ENCODE measurements at places on chromosomes 5 and 9.

GRCh38 chr5:124599028-124599973, 147.1 kb downstream of the ZNF608 start:
- no peak for DNase-seq

DNA sequence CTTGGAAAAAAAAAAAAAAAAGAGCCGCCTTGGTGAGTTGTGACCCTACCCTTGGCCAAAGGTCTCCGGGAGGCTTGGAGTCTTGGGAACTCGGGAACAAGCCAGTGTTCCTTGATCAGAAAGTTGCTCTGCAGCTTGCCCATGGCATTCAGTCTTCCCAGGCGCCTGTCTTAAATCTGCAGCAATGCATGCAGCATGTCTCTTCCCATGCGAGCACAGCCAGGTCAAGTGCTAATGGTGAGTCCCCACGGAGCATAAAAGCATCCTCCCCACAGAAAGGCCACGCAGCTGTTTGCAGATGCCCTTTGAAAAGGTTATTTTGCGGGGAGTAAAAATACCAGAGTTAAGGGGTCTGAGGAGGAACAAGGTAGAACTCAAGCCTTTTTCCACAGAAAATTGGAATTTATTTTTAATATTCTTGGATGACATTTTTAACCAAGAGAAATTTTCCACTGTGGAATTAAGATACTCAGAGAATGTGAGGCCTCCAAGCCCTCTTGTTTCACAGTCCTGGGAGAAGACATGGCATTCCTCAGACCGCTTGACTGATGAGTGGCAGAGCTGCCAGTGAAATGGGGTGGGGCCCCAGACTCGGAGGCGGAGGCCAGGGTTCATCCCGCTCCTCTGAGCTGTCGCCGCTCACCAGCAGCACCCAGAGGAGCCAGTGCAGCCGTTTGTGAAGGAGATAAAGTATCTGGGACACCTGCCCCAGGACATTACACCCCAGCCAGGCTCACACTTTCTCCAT, 81.6 kb downstream of the CYFIP2 start:
- DNase-seq = no peak

- no peak for DNase-seq
Observed at GRCh38 chr9:9133526-9133925, 1333.9 kb upstream of the DMAC1 start.

DNA sequence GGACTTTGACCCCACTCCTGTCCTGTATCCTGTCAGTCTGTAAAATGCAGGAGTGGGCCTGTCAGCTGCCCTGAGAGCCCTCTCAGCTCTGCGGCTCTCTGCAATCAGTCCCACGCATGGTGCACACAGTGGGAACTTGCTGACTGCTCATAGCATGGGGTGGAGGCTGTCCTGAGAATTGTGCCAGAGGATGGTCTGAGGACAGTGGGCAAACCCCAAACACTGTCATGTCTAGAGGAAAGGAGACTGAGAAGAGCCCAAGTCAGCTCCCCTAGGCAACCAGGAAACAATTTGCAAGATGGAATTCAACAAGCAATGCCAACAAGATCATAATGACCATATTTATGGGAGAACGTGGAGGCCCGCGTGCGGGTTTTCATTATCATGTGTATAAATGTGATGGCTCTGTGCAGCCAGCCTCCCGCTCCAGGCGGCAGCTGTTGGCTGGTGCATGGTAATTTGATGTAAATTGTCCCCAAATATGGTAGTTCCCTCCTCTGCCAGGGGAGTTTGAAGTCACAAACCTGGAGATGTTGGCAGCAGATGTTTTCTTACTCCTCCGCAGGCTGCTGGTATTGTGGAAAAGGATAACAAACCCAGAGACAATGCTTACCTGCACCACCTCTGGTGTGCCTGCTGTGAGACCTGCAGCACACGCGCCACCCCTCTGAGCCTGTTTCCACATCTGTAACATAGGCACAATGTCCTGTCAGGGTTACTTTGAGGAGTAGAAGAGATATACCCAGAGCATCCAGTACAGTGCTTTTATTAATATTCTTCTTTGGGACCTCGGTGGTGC, 39.8 kb upstream of the ALDH1B1 start:
- no peak for DNase-seq

DNA sequence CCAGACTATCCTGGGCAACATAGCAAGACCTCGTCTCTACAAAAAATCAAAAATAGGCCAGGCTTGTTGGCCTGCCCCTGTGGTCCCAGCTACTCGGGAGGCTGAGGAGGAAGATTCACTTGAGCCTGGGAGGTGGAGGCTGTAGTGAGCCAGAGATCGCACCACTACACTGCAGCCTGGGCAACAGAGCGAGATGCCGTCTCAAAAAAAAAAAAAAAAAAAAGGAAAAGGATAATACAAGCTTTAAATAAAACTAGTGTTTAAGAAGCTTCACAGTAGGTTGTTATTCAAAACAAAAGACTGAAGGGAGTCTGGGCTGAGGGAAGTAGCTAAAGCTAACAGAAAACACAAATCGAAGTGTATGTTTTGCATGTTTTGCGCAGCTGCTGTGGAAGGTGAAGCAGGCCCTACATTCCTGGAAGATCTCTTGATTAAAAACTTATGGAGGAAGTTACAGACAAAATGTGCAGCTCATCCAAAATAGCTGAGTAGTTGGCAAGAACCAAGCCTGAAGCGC, 581 bp upstream of the C9orf40 start:
- no peak for DNase-seq

DNA sequence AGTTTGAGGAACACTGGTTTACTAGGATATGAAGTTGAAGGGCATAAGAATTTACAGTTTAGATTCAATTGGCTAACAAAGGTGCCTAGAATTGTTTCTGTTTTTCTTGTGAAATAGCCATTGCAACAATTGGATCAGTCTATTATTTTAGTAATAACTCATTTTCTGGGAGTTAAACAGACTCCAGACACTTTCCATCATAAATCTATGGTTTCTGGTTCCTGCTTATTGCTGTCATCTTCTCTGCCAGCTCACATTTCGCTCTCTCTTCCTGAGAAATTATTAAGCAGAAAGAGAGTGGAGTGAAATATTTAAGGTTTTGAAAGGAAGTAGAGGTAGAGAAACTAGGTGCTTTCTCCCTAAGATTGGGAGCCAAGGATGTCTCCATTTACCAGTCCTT, 165.1 kb upstream of the PRR16 start:
- DNase-seq = no peak

DNA sequence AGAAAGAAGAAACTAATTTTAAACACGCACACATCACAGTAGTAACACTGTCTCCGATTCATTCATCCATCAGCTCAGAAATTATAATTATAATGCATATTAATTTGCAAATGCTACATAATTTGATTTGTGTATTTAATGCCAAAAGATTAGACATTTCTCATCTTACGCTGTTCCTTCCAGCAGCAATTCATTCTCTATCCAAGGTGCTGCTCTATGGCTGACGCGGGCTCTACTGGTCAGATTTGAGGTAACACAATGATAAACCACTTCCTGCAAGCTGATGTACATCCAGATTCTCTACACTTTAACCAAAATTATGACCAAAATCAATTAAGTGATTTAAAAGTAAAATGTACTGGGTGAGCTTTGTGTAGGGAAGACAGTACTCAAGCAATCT, 77.9 kb upstream of the ICE1 start:
- DNase-seq = no peak

DNA sequence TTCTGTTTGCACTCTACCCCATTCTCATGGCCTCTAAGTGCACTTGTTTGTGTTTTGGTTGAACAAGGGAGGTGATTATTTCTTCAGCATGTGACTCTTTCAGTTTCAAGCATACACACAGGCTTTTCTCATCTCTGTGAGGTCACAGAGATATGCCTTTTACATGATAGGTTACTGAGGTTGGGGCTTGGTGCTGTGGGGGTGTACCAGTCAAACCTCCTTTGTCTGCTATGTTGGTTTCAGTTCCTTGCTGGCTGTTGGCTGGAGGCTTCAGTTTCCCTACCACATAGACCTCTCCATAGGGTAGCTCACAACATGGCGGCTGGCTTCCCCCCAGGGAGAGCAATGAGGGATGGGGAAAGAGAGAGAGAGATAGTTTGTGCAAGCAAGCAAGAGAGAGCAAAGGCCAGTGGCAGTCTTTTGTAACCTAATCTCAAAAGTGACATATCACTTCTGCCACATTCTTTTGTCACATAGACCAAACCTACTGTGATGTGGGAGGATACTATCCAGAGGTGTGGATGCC, 96.7 kb upstream of the SEMA6A start:
- no peak for DNase-seq

DNA sequence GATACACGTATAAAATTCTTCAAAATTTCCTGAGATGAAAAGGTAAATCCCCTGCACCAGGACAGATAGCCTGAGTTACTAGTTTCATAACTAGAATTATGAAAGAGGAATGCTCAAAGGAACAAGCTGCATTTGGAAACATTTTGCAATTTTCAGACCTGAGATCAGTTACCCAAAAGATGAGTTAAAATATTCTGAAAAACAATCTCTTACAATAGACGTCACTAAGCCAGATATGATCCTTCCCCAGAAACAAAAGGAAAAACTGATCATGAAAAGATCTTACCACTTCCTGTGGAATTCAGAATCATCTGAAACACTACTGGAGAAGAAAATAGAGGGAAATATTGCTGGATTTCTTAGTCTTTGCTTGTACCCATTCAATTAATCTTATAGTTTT, 204.7 kb downstream of the ARRDC3 start:
- no peak for DNase-seq

GRCh38 chr5:131973089-131973712, 27.7 kb upstream of the MEIKIN start:
- no peak for DNase-seq

- DNase-seq = no peak
Observed at GRCh38 chr5:127550652-127551409, 33.4 kb downstream of the PRRC1 start.

DNA sequence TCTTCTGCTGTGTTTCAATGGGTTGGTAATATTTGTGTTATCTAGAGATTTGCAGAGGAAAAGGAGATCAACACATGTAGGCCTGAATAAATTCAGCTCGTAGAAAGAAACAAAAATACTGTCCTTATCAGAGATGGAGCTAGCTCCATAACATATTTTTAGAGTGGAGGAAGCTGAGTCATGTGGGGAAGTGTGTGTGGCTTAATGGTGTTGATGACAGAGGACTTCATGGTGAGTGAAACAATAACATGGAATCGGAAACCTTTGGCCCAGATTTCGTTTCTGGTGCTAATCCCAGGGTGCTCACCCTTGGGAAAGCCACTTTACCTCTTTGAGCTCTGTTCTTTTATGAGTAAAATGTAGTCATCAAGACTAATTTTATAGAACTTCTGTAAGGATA, 825.0 kb downstream of the TLR4 start:
- DNase-seq = no peak

GRCh38 chr9:126796758-126797157, 8.1 kb upstream of the ZBTB43 start:
- no peak for DNase-seq

GRCh38 chr5:174755106-174755505, 30.7 kb downstream of the MSX2 start:
- DNase-seq = no peak

DNA sequence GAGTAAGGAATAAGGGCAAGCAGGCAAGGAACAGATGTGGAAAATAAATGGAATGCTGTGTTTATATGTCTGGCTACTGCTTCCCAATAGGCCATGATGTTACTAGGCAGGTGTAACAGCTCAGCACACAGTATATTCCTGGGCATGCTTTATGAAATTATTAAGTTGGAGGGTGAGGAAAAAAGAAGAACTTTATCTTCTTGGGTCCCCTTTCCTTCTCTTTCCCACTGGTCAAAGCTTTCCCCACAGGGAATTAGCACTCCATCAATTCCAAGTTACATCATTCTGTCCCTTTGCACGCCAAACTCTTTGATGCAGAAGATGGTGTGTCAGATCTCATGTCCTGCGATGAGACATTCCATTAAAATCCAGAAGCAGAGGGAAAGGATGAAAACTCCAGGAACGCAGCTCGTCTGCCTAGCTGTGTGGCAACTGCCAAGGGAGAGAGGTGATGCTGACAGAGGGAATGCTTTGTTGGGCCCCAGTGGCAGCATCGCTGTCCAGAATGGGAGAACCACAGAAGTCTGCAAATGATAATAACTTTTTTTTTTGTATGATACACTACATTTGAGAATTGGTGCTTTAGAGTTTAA, 447.3 kb upstream of the ARRDC3 start:
- DNase-seq = no peak

GRCh38 chr5:32089146-32090000, 84.7 kb downstream of the GOLPH3 start:
- no peak for DNase-seq

GRCh38 chr9:78103971-78104433, 72.4 kb upstream of the GNAQ start:
- no peak for DNase-seq

GRCh38 chr5:158925314-158925713, 174.4 kb downstream of the EBF1 start:
- no peak for DNase-seq

- no peak for DNase-seq
Observed at GRCh38 chr5:106093134-106093533, 1577.6 kb downstream of the EFNA5 start.

- no peak for DNase-seq
Observed at GRCh38 chr9:87020169-87020950, 73.1 kb upstream of the GAS1 start.

GRCh38 chr5:44183753-44184152, 205.5 kb downstream of the FGF10 start:
- no peak for DNase-seq

GRCh38 chr5:3340471-3340870, 255.2 kb upstream of the IRX1 start:
- DNase-seq = no peak

DNA sequence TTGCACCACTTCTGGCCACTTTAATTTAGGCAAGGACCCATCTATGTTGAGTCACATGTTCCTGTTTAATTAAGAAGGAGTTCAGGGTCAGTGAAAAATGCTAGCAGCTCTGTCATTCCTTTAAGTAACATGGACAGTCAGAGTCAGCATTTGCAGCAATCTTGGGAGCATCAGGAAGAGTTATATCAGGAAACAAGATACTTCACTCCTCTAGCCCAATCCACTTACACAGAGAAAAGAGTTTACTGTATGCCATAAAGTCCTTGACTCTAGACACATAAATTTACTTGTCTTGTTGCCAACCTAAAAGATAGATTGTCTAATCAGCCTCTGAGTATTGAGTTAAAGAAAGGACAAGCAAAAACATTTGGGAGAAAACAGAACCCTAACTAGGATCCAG, 266.7 kb downstream of the PJA2 start:
- DNase-seq = no peak

GRCh38 chr5:131209506-131210150, 38.9 kb downstream of the LYRM7 start:
- DNase-seq = peak; percentile 9

GRCh38 chr9:76944011-76944410, 38.1 kb upstream of the PRUNE2 start:
- no peak for DNase-seq

GRCh38 chr9:81717061-81717746, 27.9 kb upstream of the TLE1 start:
- no peak for DNase-seq
